ENCODE measurements at places on chromosomes 3 and 15.

DNA sequence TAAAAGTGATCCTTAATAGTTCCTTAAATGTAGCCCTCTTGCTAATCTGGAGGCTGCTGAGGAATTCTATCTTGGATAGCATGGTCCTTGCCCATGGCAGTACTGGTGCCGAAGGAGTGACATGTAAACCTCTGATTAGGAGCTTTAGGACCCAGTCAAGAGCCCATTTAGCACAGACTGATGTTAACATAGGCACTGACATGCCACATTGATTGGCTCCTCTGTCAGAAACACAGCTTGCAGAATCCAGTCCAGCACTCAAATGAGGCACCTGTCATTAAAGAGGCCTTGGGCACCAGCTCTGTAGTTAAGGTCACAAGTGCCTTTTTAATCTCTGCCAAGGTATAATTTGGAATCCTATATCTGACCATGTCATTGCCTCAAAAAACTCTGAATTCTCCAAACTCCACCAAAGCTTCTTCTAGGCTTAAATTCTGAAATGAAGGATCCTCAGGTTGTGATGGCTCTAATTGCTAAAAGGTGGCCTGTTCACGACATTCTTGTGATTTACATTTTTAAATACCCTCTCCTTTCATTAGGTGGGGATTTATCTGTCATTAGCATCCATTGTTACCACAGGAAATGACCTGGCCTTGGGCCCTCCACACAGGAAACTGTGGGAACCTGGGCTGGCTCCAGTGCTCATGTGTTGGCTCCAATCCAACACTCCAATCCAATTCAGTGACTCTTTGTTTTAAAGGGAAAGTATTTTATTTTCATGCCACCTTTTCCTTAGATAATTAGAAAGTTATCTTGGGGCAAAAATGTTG is 57.3 kb upstream of the RNF7 start:
- DNase-seq = no peak

GRCh38 chr3:99559196-99559595 is 79.2 kb upstream of the COL8A1 start:
- DNase-seq = no peak

DNA sequence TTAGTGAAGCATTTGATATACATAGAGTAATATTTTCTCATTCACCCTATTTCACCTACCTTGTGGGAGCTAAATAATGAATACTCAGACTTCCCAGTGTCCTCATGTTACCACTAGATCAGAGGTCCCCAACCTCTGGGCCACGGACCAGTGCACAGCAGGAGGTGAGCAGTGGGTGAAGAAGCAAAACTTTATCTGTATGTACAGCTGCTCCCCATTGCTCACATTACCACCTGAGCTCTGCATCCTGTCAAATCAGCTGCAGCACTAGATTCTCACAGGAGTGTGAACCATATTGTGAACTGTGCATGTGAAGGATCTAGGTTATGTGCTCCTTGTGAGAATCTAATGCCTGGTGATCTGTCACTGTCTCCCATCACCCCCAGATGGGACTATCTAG is 79.4 kb downstream of the RETNLB start:
- no peak for DNase-seq

- no peak for DNase-seq
Observed at GRCh38 chr15:88647351-88648105, 8.7 kb downstream of the ISG20 start.

- DNase-seq = peak; percentile 3
Observed at GRCh38 chr15:50119063-50120040, at the start of gene ATP8B4. TSS of gene ATP8B4 (minus strand) at chr15:50119233. CDS start at chr15:50106966, 12,267 bp downstream.

DNA sequence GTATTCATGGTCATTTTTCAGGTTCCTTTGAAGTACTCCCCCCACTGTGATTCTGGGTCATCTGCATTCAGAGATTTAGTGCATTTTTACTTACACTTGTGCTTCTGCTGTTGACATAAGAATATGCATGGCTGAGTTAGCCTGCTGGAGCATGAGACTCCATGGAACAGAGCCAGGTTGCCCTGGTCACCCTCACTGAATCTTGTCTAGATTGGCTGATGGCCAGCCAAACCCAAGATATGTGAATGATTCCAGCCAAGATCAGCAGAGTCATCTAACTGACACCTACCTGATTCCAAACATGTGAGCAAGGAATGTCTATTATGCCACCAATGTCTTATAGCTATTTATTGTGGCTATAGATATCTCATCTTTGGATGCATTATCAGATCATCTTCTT is 25.1 kb downstream of the DTWD1 start:
- no peak for DNase-seq

- DNase-seq = no peak
Observed at GRCh38 chr3:46692566-46692990, 901 bp downstream of the ALS2CL start.

- DNase-seq = no peak
Observed at GRCh38 chr3:60154011-60154410, 1097.2 kb downstream of the FHIT start.

GRCh38 chr15:92693691-92694331 is 38.2 kb upstream of the FAM174B start:
- peak; percentile 39 for DNase-seq

GRCh38 chr3:79032686-79033318 is 735.0 kb downstream of the ROBO1 start:
- DNase-seq = no peak

GRCh38 chr15:64521726-64522164 is 61.4 kb downstream of the ZNF609 start:
- DNase-seq = peak; percentile 69

GRCh38 chr15:91950631-91951329 is 97.3 kb downstream of the SLCO3A1 start:
- no peak for DNase-seq

GRCh38 chr3:160196511-160197104 is 28.6 kb upstream of the C3orf80 start:
- DNase-seq = no peak

GRCh38 chr3:178480274-178480673 is 56.0 kb upstream of the KCNMB2 start:
- no peak for DNase-seq

DNA sequence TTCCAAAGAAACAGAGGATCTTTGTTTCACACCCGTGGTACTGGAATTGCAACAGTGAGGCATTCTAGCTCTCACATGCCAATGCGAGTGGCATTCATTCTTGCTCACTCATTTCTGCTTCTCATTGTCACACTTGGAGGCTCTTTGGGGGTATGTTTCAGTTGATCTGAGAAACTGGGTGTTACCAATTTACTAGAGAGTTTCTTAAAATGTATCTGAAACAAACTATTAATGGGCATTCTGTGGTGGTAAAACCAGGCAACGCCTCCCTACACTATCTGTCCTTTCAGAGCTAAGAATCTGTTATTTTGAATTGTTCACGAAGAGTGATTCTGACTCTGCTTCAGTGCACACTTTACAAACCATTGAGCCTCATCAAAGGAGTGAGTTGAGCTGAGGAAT is 140.6 kb upstream of the BHLHE40 start:
- DNase-seq = no peak

GRCh38 chr15:85044251-85044853 is 62.7 kb downstream of the PDE8A start:
- DNase-seq = peak; percentile 36

DNA sequence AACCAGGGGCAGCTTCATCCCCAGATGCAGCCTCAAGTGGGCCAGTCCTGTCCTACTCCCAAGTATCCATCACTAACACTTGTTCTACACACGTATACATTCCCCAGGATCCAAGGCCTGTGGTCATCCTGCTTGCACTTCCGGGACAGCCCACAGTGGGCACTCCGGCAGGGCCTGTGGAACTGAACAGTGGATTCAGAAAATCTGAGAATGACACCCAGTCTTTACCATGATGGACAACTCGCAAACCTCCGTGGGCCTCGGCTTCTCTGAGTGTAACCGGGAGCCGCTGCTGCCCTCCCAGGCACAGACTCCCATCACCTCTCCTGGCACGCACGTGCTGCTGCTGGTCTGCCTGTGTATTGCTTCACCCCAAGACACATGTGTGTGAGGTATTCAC is 59.6 kb downstream of the ATP10A start:
- no peak for DNase-seq

GRCh38 chr3:67109651-67110204 is 111.6 kb downstream of the KBTBD8 start:
- DNase-seq = peak; percentile 57

DNA sequence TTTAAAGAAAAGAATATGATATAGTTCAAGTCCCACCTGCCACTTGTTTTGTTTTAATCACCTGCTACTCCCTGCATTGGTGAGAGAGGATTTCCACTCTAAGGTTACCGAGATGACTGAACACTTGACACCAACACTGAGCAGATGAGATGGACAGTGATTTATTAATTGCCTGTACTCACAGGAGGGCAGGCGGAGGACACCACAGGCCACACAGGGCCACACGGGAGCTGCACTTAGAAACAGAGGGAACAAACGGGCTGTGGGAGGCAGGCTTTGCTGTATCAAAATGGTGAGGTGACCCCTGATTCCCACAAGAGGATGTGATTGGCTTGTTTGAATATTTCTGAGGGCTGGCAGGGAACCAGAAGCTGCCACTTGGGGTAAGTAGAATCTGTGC is 10.8 kb downstream of the MINAR1 start:
- DNase-seq = no peak

- no peak for DNase-seq
Observed at GRCh38 chr3:4820296-4821121, 158.7 kb upstream of the BHLHE40 start.

- no peak for DNase-seq
Observed at GRCh38 chr3:126061301-126062032, 22.5 kb downstream of the SLC41A3 start.

DNA sequence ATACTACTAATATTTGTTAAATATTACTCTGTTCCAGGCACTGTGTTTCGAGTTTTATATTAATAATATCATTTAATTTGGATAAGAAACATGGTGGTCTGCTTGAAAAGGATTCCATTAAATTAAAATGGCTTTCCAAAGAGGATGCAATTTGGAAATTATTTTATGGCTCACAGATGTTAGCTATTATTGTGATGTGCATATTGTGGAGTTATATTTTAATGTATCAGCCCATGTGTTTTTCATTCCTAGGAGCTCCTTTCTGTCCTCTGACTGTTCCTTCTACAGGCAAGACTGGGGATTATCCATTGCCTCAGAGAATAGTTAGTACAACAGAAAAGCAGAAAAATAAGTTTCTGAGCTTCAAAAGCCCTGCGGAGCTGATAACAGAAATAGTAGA is 376.7 kb upstream of the PDZRN3 start:
- DNase-seq = no peak

DNA sequence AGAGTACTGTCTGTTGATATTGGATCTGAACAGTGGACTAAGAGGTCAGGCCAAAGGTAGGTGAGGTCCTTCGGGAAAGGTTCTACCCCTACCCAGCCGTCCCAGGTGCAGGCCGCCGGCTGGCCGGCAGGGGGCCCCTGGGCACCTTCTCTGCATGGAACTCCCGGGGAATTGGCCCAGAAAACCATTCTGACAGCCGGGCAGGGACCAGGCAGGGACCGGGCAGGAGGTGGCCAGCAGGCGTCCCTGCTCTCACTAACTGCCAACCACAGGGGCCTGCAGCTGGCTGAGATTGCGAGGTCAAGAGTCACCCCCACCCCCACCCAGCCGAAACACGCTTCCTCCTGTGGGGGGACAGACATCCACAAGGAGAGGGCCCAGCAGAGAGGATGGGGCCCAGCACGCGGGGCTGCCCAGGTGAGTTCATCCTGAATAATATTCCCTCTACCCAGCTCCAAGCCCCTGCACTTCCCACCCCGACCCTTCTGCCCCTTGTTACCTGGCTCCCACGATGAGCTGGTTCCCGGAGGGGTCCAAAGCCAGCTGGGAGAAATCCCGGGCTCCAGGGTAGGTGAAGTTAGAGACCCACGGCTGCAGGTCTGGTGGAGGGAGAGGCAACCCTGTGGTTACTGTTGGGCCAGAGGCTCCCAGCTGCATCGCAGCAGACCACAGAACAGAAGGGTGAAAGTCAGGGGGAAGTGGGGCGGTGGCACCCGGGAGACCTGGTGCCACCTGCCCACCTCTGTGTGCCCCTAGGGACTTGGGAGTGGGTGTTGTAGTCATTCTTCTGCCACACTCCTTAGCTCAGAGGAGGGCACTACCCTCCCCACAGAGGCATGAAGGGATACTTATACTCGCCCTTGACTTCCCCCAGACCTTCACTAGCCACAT is 84.4 kb downstream of the SEMA5B start:
- DNase-seq = peak; percentile 87

DNA sequence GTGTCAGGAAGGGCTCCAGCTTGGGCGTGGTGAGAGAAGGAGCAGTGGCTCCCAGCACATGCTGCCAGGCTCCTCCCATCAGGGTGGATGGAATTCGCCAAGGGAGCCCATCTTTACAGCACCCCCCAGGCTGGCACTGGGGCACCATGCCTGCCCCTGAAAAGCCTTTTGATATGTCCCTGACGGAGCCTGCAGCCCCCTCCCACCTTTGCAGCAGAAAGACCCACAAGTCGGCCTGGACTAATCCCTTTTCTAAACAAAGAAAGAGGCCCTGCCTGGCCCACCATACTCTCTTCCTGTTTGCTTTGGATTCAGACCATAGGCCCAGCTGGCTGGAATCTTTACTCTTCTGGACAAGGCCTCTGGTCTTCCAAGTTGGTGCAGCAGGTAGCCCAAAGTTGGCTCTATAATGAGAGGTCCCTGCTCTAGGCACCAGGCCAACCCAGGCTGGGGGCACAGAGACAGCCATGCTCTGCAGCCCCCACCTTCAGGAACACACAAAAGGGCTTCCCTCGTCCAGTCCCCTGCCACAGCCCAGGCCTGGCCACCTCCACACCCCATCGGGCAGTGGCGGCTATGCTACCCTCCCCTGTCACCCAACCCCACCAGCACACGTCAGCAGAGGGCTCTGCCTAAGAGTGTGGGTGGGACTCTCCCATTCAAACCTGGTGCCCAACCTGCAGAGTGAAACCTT is 5.4 kb downstream of the ANPEP start:
- no peak for DNase-seq

- no peak for DNase-seq
Observed at GRCh38 chr3:46552538-46552937, 13.6 kb downstream of the LRRC2 start.

GRCh38 chr3:28053759-28054158 is 187.7 kb upstream of the CMC1 start:
- no peak for DNase-seq

DNA sequence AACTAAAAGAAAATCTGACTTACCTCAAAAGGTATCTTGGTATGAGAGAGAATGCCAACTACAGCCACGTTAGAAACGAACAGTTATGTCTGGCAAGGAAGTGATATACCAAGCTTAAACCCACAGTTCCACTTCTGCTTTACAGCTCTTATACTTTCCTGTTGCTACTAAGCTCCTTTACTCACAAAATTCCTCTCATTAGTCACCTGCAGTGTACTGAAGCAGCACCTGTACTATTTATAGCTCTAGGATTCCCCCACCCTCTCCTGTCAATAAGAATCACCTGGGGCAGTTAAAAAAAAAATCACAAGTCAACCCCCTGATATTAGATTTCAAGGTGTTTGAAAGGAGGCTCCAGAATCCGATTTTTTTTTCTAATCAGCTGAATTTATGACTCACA is 2.9 kb upstream of the TMEM266 start:
- no peak for DNase-seq

DNA sequence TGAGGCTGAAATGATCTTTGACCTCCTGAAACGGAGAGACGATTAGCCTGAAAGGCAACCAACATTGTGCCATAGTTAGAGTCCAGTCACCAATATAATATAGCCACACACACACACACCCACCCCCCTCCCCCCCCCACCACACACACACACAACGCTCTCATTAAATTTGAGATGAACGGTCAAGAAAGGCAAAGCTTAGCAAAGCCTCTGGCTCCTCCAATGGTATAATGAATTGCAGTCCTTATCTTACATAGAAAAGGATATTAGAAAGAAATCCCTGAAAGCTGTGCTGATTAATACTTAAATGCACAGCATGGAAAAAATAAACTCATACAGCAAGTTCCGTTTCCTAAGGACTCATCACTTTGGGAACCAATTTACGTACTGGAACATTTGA is 876 bp upstream of the ZNF385D start:
- no peak for DNase-seq

- no peak for DNase-seq
Observed at GRCh38 chr15:69515508-69515907, 62.9 kb downstream of the RPLP1 start.
